ENCODE measurements at places on chromosomes 13 and 19.
A peak's percentile ranks its signal among the peaks of the same experiment; 100 is the strongest.

DNA sequence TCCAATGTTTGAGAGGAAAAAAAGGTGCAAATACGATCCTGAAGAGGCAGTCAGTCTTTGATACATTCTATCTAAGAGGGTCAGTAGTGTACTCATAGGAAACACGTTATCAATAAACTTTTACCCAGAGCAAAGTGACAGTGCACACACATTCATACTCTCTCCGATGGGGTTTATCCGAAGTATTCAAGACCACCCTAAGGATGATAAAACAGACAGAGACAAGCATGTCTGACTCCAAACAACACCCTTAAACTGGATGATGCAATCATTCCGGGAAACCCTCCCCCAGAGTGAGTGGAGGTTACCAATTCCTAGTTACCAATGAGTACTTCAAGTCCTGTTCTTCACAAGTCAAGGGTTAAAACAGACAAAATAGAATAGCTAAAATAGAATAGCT is 79.1 kb downstream of the DNAJC3 start:
- DNase-seq: no peak

GRCh38 chr19:17659996-17660395 is 28.2 kb downstream of the UNC13A start:
- no peak for DNase-seq

DNA sequence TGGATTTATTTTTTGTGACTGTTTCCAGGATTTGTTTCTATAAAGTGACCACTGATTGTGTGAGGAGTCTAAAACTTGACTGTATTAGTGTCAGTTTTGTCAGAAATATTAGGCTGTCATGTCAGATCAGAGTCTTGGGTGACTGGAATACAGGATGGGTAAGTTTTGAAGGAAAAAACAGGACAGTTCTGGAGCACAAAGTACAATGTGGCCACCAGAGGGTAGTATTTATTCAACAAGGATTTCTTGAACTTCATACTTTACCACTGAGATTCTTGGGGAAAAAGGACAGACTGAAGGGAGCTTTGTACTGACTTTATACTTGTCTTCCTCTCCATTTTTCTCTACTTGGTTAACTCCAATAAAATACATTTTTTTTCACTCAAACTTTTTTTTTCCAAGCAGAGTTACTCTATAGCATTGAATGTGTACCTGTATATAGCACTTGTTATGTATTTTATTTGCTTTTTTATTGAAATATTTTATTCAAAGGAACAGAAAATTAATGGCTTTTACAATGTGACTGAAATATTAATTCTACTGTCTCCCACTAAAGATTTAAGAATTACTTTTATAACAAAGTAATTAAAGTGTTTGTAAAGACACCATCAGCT is 51.1 kb downstream of the LMO7 start:
- peak; percentile 41 for DNase-seq

DNA sequence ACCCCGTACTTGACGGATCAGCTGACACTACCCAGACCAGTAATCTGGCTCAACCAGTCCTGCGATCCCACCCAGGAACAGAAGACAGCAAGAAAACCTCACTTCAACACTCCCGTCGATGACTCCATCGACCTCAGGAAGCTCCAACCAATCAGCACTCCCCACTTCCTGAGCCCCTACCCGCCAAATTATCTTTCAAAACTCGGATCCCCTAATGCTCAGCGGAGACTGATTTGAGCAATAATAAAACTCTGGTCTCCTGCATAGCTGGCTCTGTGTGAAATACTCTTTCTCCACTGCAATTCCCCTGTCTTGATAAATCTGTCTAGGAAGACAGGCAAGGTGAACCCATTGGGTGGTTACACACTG is 1.2 kb downstream of the LSM4 start:
- no peak for DNase-seq

DNA sequence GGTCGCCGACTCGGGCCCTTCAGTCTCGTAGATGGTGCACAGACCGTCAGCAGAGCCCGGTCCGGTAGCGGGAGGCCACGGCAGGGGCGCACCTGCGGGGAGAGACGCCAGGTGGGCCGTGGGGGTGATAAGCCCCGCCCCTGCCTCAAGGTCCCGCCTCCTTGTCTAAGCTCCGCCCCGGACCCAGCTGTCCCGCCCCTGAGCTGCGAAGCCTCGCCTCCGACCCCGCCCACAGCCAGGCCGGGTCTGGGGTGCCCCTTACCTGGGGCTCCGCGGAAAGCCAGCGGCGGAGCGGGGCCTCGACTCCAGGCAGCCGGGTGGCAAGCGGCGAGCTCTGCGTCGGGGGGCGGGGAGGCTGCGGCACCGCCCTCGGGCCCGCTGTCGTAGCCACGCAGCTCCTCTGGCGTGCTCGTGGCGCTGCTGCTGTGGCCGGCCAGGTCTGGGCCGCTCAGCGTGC is 4.7 kb downstream of the PRR36 start:
- no peak for DNase-seq

DNA sequence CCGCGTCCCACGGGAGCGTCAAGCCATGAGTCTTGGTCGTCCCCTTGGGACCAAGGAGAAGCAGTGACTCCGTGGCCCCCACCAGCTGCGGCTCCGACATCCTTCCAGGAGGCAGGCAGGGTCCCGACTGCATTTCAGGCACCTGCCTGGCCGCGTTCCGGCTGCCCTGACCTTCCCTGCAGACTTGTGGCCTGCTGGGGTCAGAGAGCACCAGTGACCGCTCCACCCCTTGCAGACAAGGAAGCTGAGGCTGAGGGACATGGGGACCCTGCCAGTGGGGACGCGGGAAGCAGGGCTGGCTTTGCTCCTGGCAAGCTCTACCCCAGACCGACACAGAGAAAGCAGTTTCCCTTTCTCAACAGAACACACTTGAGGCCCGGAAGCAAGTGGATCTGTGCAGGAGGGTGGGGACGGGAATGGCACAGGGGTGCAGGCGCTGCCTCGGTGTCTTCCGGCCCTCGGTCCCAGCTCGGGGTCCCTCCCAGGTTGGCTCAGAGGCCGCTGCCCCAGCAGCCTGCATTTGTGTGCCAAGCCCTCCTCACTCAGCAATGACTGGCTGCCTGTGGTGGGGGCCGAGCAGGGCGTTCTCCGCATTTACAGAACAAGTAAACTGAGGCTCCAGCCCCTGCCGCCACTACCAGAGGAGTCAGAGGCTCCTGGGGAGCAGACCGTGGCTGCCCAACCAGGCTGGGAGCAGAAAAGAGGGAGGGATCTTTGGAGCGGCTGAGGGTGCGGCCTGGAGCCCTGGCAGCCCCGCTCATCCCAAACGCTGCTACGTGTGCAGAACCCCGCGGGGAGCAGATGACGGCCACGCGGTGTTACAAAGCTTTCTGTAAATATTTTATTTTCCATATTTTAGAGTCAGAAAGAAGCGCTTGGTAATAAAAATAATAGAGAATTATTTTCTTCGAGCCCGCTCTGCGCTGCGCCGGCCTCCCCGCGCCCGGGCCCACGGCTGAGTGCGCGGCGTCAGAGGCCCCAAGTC is 43.9 kb downstream of the GAS6 start:
- no peak for DNase-seq

- DNase-seq: no peak
These were observed 6.0 kb upstream of the CTU1 start for GRCh38 chr19:51114087-51114729.

DNA sequence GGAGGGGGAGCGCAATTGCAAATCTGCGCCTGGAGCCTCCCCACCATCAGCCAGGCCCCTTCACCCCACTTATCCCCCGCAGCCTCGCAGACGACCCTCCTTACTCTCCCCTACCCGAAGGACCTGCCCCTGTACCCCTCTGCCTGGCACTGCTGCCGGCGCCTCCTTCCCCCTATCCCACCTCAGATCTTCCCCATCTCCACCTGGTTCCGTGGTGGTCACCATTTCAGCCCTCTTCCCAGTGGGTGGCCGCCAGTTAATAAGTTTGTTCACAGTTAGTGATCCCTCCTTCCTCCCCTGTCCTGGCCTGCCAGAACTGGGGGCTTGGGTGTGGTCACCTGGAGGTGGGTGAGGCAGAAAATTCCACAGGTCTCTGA is 397 bp downstream of the SLC44A2 start:
- DNase-seq: no peak

GRCh38 chr13:75607447-75607846 is 28.7 kb upstream of the LMO7 start:
- no peak for DNase-seq

DNA sequence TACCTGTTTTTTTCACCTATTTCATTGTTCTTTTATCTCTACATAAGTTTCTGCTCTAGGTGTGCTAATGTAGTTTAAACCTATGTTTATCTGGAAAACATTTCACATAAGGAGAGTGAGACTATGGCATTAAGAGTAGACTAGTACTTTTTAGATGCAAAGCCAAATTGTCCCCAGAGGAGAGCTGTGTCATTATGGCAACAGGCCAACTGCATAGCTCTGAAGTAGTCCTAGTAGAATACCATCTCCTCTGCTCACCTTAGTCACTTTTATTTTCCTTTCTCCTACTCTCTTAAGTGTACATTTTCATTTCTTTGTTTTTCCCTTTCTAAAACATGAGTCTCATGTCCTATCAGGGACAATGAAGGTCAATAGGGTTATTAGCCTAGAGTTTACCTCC is 123.1 kb downstream of the ITGBL1 start:
- DNase-seq: peak; percentile 7

DNA sequence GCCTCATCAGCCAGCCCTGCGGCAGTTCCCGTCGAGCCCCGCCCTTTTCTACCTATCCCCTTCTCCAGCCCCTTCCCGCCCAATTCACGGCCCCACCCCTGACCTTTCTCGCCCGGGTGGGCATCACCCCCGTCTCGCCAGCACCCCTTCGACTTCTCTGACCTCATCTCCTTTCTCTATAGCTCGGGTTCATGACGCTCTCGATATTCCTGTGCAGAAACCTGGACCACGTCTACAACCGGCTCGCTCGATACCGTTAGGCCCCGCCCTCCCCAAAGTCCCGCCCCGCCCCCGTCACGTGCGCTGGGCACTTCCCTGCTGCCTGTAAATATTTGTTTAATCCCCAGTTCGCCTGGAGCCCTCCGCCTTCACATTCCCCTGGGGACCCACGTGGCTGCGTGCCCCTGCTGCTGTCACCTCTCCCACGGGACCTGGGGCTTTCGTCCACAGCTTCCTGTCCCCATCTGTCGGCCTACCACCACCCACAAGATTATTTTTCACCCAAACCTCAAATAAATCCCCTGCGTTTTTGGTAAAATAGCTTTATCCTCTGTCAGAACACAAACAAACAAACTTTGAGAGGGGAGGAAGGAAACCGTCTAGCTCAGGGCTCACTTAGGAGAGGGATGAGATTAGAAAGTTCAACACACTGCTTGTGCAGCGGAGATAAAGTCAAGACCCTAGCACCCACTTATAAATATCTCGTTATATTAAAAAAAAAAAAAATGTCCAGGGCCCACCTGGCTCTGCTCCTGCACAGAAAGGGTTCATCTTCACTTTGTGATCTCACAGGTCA is 5.1 kb downstream of the CD37 start:
- peak; percentile 46 for DNase-seq

DNA sequence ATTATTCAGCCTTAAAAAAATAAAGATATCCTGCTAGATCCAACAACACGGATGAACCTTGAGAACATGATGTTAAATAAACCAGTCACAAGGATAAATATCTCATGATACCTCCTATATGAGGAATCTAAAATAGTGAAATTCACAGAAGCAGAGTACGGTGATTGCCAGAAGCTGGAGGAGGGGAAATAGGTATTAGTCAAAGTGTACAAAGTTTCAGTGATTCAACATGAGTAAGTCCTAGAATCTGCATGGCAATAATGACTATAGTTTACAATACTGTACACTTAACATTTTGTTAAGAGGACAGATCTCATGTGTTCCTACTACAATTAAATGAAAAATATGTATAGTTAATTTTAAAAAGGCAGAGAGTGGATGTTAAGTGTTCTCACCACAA is 206.6 kb upstream of the SLC10A2 start:
- DNase-seq: no peak

DNA sequence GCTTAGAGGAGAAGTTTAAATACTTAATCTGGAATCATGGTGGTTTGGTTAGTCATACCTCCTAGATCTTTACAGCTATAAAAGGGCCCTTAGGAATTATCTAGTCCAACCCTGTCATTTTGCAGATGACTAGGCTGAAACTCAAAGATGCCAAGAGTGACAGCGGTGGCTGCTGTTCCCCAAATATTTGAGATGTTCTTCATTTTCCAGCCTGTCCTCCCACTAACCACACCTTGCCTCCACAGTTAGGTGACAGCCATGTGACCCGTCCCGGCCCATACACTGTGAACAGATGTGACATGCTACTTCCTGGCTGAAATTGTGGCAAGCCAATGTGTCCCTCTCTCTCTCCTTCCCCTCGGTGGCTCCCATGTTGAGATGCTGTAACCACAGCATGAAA is 225.5 kb upstream of the IPO5 start:
- no peak for DNase-seq
